ENCODE measurements at places on chromosomes 7 and 10.

DNA sequence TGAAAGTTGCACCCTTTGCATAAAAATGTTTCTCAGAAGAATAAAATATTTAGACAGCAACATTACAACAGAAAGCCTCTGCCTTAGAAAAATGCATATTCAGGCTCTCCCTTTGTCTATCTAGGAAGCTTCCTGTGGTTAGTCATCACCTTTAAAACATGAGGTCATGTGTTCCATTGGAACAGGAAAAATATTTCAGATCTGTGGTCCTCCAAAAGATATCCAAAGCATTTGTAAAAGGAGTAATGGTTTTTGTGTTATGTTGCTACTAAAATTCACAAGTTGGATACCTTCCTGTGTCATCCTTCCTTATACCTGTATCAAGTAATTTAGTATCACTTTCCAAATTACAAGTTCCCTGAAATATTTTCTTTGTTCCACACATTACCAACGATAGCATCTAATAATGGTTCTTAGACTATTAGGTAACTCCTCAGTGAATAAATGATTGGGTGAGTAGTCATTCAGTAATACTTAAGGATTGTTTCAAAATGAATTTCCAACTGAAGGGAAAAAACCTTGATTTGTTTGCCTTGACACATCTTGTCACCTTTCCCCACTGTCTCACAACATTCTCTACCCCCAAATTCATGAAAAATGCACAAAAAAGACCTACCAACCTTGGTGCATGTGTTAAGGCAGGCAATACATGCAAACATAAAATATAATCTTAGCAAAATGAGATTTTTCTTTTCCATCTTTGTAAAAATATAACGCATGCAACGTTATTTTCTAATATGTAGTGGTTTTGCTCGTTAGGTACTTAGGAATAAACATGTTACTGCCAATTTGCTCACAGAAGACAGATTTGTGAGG is 19.7 kb upstream of the RHOBTB1 start:
- DNase-seq = no peak

GRCh38 chr7:1343551-1343950 is 110.9 kb downstream of the UNCX start:
- no peak for DNase-seq

DNA sequence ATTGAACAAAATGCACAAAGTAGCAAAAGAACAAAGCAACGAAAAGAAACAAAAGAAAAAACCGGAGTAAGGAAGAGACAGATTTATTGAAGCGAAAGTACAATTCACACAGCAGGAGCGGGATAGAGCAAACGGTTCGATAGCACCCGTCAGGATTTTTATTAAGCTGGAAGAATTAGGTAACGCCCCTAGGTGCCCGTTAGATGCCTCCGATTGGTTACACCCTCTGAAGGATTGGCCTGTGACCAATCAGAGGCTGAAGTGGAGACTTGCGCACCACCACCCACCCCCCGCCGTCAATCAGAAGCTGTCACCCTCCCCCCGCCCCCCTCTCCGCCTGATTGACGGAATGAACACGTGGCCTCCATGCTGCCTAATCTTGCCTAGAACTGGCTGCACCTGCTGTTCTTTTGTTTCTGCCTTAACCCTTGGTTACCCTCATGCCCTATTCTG is 16.8 kb downstream of the OCM2 start:
- no peak for DNase-seq

DNA sequence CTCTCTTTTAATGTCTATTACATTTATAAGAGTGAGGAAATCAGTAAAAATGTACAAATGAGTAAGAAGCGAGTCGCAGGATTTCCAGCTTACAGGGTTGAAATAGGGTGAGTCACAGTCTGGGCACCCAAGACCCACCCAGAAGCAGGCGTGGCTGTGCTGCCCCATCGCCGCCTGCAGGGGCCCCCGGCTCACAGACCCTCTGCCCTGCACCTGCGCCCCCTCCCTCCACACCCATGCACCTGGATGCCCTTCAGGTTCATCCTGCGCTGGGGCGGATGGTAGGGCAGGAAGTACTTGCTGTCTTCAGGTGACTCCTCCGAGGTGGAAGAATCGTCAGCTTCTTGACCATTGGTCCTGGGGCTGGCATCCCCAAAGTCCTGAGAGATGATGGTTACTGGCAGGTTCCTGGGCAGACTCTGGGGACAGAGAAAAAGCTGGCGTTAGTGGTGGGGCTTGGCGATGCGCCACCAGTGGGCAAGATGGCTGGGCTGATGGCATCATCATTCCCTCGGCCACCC is 90.2 kb upstream of the GNA12 start:
- no peak for DNase-seq

- no peak for DNase-seq
These were observed 38.1 kb downstream of the MKI67 start for GRCh38 chr10:128087884-128088709.

DNA sequence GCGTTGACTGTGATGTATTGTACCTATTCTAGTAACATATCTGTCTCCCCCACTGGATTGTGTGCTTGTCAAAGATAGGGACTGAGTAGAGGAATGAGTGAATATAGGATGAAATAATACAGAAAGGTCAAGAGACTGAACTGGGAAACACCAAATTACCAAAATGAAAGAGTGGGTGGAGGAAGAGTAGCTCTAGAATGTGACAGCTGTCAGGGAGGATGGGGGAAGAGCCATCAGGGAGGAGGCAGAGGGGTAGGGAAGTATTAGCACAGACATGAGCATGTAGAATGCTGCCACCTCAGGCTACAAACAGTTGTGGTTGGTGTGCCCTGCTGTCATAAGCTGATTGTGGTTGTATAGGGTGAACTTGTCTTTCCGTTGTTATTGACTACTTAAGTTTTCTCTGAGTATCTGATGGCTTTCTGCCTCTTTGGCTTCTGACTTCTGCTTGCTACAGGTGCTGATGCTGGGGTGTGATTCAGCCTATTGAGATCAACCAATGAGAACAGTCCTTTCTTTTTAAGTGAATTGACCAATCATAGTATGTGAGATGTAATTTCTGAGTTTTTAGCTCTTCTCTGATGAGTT is 5.6 kb downstream of the CCSER2 start:
- peak; percentile 63 for DNase-seq

DNA sequence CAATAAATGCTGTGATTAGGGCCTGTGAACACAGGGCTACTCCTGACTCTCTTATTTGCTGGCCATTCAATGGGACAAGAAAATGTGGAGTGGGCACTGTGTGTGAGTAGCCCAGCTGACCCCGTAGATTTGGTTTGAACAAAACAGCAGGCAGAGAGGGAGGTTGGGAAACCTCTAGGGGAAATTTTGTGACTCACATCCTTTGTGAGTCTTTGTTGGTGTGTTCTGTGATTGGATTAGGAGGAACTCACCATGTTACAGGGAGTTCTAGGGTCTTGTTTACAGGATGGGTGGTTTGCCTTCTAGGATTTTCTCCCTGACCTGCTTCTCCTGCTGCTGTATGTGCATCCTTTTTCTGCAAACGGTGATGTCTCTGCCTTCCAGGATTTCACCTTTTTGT is 128.3 kb upstream of the MKI67 start:
- DNase-seq = no peak

- no peak for DNase-seq
These were observed 203.0 kb upstream of the HDAC9 start for GRCh38 chr7:18292584-18292983.

All from activated CD4-positive, alpha-beta T cell treated with anti-CD3 and anti-CD28 coated beads, Interleukin-2, amount 50 U/mL, for 1 hour (primary cell).